ENCODE measurements at places on chromosomes 7 and 10. TPM values are rescaled to one million over a fixed set of nuclear protein-coding genes. Genes with fewer than 3 reads are reported as not detected.

LRMDA gene
- 7.3 TPM for polyA plus RNA-seq

MGAM2 gene
- polyA plus RNA-seq, result 0.03 TPM

PTPN20 gene
- 2.3 TPM for polyA plus RNA-seq

CABCOCO1 gene
- 1.0 TPM for polyA plus RNA-seq

CC2D2B gene
- 0.96 TPM for polyA plus RNA-seq

SFMBT2 gene
- polyA plus RNA-seq, result 6.2 TPM

EEF1AKMT2 gene
- 18.2 TPM for polyA plus RNA-seq

LOXL4 gene
- polyA plus RNA-seq, result 0.39 TPM

NAT16 gene
- not detected for polyA plus RNA-seq

CYP26C1 gene
- polyA plus RNA-seq, result 0.06 TPM

ELN gene
- polyA plus RNA-seq, result 65.9 TPM

HMX2 gene
- not detected for polyA plus RNA-seq

OR9A2 gene
- polyA plus RNA-seq, result not detected

NKX2-3 gene
- polyA plus RNA-seq, result 29.3 TPM

AKR1C3 gene
- 5.7 TPM for polyA plus RNA-seq

C10orf105 gene
- 0.20 TPM for polyA plus RNA-seq

SFTPA2 gene
- polyA plus RNA-seq, result 0.54 TPM

MKRN1 gene
- 41.8 TPM for polyA plus RNA-seq

LRRTM3 gene
- polyA plus RNA-seq, result not detected

DNA sequence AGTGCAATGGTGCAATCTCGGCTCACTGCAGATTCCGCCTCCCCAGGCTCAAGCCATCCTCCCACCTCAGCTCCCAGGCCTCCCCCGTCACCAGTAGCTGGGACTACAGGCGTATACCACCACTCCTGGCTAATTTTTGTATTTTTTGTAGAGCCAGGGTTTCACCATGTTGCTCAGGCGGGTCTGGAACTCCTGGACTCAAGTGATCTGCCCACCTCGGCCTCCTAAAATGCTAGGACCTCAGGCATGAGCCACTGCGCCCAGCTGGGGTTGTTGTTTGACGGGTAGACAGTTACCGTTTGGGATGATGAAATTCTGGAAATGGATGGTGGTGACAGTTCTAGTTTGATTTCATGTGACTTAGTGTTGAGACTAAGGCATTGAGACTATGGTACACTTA lies 15.3 kb downstream of the CALML3 start:
- H3K36me3 ChIP-seq, result no peaks in the 10 kb centered on the region
- H3K27me3 ChIP-seq, result no peaks in the 10 kb centered on the region
- H3K4me3 ChIP-seq, result no peak overlapping the region
- H3K4me1 ChIP-seq, result no peaks in the 10 kb centered on the region
- H3K27ac ChIP-seq, result no peak overlapping the region

- DNase-seq, result no peak
- no peak overlapping the region for H3K27ac ChIP-seq
- H3K27me3 ChIP-seq, result no peaks in the 10 kb centered on the region
- no peak overlapping the region for H3K4me3 ChIP-seq
- no peaks in the 10 kb centered on the region for H3K36me3 ChIP-seq
Observed at GRCh38 chr7:115552766-115553165, 477.8 kb downstream of the TFEC start.

- H3K4me1 ChIP-seq, result no peaks in the 10 kb centered on the region
- no peak for DNase-seq
- no peak overlapping the region for H3K4me3 ChIP-seq
- no peaks in the 10 kb centered on the region for H3K36me3 ChIP-seq
- no peaks in the 10 kb centered on the region for H3K27me3 ChIP-seq
Observed at GRCh38 chr7:141039376-141039775, 24.6 kb upstream of the MRPS33 start.

GRCh38 chr7:44849885-44850544 lies 2.1 kb upstream of the H2AZ2 start:
- H3K4me1 ChIP-seq, result peaks cover 44% of the 10 kb centered on the region
- DNase-seq, result no peak
- no peak overlapping the region for H3K27ac ChIP-seq
- no peaks in the 10 kb centered on the region for H3K27me3 ChIP-seq
- no peaks in the 10 kb centered on the region for H3K36me3 ChIP-seq

- H3K4me3 ChIP-seq, result no peak overlapping the region
- H3K4me1 ChIP-seq, result no peaks in the 10 kb centered on the region
- H3K27me3 ChIP-seq, result no peaks in the 10 kb centered on the region
- no peak for DNase-seq
- no peaks in the 10 kb centered on the region for H3K36me3 ChIP-seq
- H3K27ac ChIP-seq, result no peak overlapping the region
Observed at GRCh38 chr7:136254148-136254547, 277.0 kb upstream of the MTPN start.

- H3K27me3 ChIP-seq, result no peaks in the 10 kb centered on the region
- no peaks in the 10 kb centered on the region for H3K4me1 ChIP-seq
- no peak overlapping the region for H3K27ac ChIP-seq
- H3K4me3 ChIP-seq, result no peak overlapping the region
- DNase-seq, result no peak
- no peaks in the 10 kb centered on the region for H3K36me3 ChIP-seq
Observed at GRCh38 chr10:113663142-113663541, 699 bp downstream of the NRAP start.

- no peak for DNase-seq
- H3K27ac ChIP-seq, result no peak overlapping the region
- no peaks in the 10 kb centered on the region for H3K27me3 ChIP-seq
- no peaks in the 10 kb centered on the region for H3K36me3 ChIP-seq
Observed at GRCh38 chr10:58030208-58030607, 237.5 kb downstream of the IPMK start.

DNA sequence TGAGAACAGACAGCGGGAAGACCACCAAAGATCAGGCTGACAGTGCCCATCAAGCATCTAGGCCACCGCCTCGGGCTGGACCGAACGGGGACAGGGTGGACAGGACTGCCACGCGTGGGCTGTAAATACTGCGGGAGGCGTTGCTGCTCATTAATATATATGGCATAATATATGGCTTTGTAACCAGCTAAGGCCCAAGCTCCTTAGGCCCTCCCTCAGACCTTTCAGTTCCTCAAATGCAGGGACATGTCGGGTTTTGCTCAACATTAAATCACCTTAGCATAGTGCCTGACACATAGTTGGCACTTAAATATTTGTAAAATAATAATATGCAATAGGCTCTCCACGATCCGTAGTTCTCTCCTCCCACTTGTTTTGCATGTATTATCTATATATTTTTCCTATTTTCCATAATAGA lies 402 bp upstream of the TMEM168 start:
- no peak for DNase-seq
- peaks cover 26% of the 10 kb centered on the region for H3K4me1 ChIP-seq
- peak overlapping the region; percentile 82 for H3K27ac ChIP-seq
- H3K27me3 ChIP-seq, result no peaks in the 10 kb centered on the region

- H3K4me1 ChIP-seq, result peaks cover 10% of the 10 kb centered on the region
- H3K36me3 ChIP-seq, result no peaks in the 10 kb centered on the region
- H3K4me3 ChIP-seq, result no peak overlapping the region
- no peaks in the 10 kb centered on the region for H3K27me3 ChIP-seq
- DNase-seq, result no peak
Observed at GRCh38 chr10:84493951-84494848, 165.8 kb downstream of the CCSER2 start.

DNA sequence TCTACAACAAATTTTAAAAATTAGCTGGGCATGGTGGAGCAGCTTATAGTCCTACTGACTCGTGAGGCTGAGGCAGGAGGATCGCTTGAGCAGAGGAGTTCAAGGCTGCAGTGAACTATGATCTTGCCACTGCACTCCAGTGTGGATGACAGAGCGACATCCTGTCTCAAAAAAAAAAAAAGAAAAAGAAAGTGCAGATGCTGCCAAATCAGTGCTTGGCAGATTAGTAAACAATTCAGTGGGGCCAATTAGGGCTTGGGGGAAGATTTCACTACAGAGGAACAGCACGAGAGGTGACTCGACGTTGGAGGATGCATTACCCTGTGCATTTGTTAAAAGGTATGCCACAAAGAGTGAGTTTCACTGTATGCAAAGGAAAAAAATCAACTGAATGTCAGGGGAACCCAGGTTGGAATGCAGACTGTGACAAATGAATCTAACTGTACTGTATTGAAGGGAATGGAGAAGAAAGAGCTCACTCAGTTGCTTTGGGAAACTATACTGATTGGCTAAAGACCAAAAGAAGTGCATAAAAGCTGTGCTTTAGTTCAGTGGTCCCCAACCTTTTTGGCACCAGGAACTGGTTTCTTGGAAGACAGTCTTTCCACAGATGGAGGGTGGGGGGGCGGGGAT lies 31.6 kb downstream of the GARIN1A start:
- H3K36me3 ChIP-seq, result no peaks in the 10 kb centered on the region
- no peaks in the 10 kb centered on the region for H3K4me1 ChIP-seq
- no peak overlapping the region for H3K4me3 ChIP-seq
- no peak overlapping the region for H3K27ac ChIP-seq

- H3K4me3 ChIP-seq, result no peak overlapping the region
- peaks cover 25% of the 10 kb centered on the region for H3K36me3 ChIP-seq
- DNase-seq, result no peak
- H3K27me3 ChIP-seq, result no peaks in the 10 kb centered on the region
Observed at GRCh38 chr10:72095195-72095594, 6.8 kb upstream of the SPOCK2 start.

GRCh38 chr10:30039988-30040387 lies 19.4 kb downstream of the JCAD start:
- H3K4me1 ChIP-seq, result peaks cover 13% of the 10 kb centered on the region
- no peak overlapping the region for H3K4me3 ChIP-seq
- DNase-seq, result no peak
- H3K27ac ChIP-seq, result no peak overlapping the region

DNA sequence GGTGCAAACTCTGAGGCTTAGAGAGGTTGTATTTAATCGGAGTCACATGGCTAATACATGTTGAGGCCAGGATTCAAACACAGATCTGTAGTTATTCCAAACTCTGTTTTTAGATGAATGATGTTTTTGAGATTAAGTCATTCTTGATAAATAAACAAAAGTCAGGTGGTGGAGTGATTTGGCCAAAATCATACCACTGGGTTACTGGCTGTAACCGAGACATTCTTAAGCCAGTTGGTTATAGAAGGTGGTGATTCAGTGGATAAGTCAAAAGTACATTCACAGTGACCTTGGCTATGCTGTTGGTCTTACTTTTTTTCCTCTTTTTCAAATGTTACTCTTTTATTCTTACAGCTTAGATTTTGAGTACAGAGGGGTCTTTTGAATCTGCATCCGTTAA lies 361.4 kb downstream of the KIF20B start:
- no peaks in the 10 kb centered on the region for H3K27me3 ChIP-seq
- no peak overlapping the region for H3K4me3 ChIP-seq
- no peaks in the 10 kb centered on the region for H3K4me1 ChIP-seq
- H3K36me3 ChIP-seq, result no peaks in the 10 kb centered on the region

- H3K27ac ChIP-seq, result no peak overlapping the region
- no peak overlapping the region for H3K4me3 ChIP-seq
- no peaks in the 10 kb centered on the region for H3K4me1 ChIP-seq
- no peaks in the 10 kb centered on the region for H3K27me3 ChIP-seq
- no peak for DNase-seq
Observed at GRCh38 chr7:49631071-49631815, 142.2 kb upstream of the VWC2 start.

DNA sequence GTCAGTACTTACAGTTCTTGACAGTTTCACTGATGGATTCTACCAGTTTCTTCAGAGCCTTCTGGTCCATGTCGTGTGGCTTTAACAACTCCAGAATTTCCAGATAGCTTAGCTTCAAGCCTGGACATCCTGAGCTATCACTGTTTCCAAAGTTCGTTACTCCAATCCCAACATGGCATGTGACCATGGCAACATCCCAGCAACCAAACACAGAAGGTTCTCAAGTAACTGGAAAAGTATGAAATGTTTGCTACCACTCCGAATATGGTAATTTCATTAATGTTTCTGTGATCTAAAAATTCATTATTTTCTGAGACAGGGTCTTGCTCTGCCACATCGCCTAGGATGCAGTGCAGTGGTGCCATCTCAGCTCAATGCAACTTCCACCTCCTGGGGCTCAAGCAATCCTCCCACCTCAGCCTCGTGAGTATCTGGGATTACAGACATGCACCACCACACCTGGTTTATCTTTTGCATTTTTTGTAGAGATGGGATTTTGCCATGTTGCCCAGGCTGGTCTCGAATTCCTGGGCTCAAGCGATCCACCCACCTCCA lies 29.3 kb downstream of the RBM48 start:
- no peak overlapping the region for H3K27ac ChIP-seq
- peaks cover 49% of the 10 kb centered on the region for H3K36me3 ChIP-seq
- H3K4me1 ChIP-seq, result no peaks in the 10 kb centered on the region
- no peak for DNase-seq

GRCh38 chr10:82866424-82867020 lies 991.5 kb downstream of the NRG3 start:
- no peak overlapping the region for H3K27ac ChIP-seq
- no peaks in the 10 kb centered on the region for H3K4me1 ChIP-seq
- H3K27me3 ChIP-seq, result no peaks in the 10 kb centered on the region
- no peak for DNase-seq
- no peaks in the 10 kb centered on the region for H3K36me3 ChIP-seq

DNA sequence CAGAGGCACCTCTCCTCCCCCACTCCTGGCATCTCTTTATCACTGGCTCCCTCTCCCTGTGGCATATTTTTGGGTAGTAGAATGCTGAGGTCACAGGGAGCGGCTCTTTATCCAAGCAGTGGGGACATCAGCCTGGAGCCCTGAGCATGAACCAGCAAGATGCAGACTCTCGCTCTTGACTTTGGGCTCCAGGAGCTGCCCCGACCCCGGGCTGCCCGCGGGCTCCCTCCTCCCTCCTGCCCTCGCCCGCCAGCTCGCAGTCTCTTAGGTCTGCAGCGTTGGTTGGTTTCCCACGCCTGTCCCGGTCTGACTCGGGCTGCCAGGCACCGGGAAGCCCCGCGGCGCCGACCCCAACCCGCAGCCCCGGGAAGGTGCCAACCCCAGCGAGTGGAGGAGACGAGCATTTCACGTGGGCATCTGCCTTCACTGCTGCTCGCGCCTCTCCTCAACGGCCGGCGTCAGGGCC lies 1.3 kb downstream of the INSYN2A start:
- peaks cover 57% of the 10 kb centered on the region for H3K27me3 ChIP-seq
- H3K36me3 ChIP-seq, result no peaks in the 10 kb centered on the region
- peaks cover 8% of the 10 kb centered on the region for H3K4me1 ChIP-seq
- no peak for DNase-seq

- H3K27ac ChIP-seq, result no peak overlapping the region
- no peaks in the 10 kb centered on the region for H3K4me1 ChIP-seq
Observed at GRCh38 chr10:89115876-89116627, 91.1 kb downstream of the CH25H start.

- H3K4me1 ChIP-seq, result no peaks in the 10 kb centered on the region
- no peak overlapping the region for H3K4me3 ChIP-seq
- no peak for DNase-seq
- no peaks in the 10 kb centered on the region for H3K27me3 ChIP-seq
- no peak overlapping the region for H3K27ac ChIP-seq
- no peaks in the 10 kb centered on the region for H3K36me3 ChIP-seq
Observed at GRCh38 chr7:32062150-32062549, 8.1 kb downstream of the PDE1C start.

GRCh38 chr7:48295296-48295971 lies 124.2 kb downstream of the ABCA13 start:
- H3K4me3 ChIP-seq, result no peak overlapping the region
- H3K4me1 ChIP-seq, result no peaks in the 10 kb centered on the region
- H3K36me3 ChIP-seq, result no peaks in the 10 kb centered on the region
- no peak for DNase-seq
- H3K27ac ChIP-seq, result no peak overlapping the region
- no peaks in the 10 kb centered on the region for H3K27me3 ChIP-seq
